ENCODE measurements at places on chromosomes 3 and 15. TPM values are rescaled to one million over a fixed set of nuclear protein-coding genes. Genes with fewer than 3 reads are reported as not detected.

DNA sequence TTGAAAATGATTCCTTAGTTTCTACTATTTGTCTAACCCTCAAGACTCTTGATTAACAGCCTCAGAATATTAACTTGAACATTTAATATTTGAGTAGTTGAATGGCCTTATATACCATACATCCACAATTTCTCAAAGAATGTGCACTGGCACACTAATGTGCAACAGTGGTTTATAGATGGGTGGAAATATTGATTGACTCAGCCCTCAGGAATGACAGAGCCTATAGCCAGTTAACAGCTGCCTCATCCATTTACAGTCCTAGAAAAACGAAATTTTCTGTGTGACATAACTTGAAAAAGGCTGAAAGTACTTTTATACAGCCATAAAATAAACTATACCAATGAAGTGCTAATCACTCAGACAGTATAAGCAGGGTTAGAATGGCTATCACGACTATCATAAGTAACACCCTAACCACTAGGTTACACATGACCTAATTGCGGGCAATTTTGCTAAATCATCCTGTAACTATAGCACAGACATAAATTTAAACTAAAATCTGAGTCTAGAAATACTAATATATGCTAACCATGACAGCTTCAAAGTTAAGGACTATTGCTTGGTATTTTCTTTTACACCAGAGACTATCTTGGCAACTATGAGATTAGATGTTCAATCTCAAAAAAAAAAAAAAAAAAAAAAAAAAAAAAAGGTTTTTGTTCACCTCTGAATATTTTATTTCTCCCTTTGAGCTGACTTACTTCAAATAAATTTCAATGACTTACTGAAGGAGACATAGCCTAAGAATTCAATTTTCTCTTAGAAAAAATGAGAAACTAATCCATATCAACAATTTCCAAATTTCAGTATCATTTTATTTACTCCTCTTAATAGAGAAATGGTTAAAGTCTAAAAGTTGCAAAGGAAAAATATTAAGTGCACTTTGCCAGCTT lies 9.3 kb downstream of the SECISBP2L start:
- DNase-seq = no peak

DNAH1 gene
- total RNA-seq = 12.0 TPM

ALS2CL gene
- total RNA-seq = 18.4 TPM

DNA sequence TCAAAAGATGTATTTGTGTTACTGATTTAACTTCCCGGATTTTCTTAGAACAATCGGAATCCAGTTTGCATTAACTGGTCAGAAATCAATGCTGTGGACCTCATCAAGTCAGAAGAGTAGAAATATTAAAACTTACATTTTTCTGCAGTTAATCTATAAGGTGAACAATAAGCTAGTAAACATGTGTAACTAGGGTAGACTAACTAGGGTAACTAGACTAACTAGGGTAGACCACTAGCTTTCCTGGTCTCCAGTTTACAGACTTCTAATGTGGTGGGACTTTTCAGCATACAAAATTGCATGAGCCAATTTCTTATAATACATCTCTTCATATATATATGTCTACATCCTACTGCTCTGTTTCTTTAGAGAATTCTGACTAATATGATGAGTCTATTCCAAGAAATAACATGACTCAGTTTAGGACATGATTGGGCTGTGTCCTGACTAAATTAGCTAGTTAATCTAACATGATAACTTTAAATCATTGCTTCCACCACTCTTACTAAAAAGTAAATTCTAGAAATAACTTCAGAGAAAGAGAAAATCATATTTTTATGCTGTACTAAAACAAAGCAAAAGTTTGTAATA lies 5.3 kb downstream of the PLSCR2 start:
- no peak for DNase-seq

DNA sequence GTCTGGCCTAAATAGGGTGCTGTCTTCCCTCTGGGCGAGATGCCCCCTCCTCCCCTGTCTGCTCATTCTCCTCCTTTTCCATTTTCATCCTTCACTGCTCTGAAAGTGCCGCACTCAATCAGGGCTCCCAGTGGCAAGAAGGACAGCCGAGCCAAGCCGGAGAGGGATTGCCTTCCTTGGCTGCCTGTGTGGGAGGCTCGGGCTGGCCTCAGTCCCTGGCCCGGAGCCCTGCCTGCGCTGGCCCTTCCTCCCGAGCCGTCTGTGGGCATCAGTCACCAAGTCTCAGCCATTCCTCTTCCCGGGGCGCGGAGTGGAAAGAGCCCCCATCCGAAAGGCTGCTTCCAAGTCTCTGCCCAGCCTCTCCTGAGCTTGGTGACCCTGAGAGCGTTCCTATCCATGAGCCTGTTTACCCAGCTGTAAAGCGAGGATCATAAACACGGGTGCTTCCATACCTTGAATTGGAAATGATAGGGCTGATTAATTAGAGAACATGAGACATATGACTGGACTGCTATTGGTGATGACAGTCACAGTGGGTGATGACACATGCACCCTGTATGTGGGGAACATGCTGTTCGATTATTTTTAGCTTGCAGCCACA lies 59.1 kb upstream of the TLE3 start:
- no peak for DNase-seq

HYKK gene
- 31.9 TPM for total RNA-seq

DNA sequence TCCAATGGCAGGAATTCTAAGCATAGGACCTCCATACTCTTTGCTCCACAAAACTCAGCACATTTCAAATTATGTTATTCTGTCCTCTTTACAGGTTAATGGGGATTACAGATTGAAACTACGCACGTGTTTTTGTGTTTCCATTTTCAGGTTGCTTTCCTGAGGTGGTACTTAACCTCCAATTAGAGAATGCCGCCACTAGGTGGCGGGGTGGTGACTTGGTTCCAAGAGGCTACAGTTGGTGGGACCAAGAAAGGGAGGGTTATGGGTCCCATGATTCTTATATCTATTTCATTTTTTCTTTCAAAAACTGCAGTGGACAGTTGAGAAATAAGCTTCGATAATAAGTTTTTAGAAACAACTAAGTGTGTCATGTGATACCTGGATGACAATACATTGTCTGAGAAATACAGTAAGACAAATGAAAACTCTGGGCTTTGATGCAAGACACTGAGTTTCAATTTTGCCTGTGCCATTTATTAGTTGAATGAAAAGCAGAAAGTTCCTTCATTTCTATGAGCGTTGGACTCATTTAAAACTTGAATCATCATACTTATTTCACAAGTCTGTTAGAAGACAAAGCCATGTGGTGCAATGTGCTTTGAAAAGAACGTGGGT lies 539.0 kb downstream of the FGF12 start:
- DNase-seq = no peak

All from tibial nerve (tissue), 4 donors.